ENCODE measurements at places on chromosomes 1 and 21.
A peak's percentile ranks its signal among the peaks of the same experiment; 100 is the strongest.

DNA sequence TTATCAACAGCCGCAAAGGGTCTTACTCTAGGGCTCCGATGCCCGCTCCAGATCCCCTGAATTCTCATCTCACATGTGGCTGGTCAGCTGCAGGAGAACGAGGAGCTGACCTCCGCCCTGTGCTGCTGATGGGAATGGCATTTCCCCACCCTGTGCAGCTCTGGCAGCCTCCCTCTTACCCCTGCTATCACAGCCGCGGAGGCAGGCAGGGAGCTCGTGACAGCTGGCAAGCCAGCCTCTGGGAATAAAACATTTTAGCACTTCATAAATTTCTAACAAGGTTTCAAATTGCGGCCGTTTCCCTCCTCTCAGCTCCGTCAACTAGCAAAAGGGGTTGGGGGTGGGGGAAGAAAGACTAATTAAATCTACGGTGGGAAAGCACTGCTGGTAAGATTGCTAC is 81.1 kb downstream of the DSCAM start:
- no peak for DNase-seq

DNA sequence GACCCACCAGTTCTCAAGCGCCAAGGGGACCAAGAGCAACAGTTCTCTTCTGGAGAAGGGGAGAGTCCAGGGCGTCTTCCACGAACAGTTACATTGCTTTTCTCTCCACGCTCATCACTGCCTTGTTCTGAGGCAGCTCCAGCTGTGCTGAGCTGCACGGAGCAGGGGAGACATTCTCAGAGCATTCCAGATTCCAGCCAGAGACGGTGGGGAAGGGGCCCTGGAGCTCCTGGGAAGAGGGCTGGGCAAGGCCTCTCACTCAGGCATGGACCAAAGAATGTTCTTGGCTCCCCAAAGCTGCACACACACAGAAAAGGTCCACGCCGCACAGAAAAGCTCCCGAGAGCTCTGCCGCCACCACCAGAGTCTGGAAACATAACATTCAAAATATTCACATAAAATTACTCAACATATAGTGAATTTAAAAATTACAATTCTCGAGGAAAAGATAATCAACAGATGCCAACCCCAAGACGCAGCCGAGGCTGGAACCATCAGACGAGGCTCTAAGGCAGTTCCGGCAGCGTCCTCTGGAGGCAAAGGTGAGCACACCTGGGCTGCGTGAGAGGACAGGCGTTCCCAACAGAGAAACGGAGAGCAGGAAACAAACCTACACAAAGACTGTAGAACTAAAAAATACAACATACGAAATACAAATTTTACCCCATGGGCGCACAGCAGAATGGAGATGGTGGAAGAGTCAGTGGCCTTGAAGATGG is 40.5 kb downstream of the UBE2G2 start:
- no peak for DNase-seq

DNA sequence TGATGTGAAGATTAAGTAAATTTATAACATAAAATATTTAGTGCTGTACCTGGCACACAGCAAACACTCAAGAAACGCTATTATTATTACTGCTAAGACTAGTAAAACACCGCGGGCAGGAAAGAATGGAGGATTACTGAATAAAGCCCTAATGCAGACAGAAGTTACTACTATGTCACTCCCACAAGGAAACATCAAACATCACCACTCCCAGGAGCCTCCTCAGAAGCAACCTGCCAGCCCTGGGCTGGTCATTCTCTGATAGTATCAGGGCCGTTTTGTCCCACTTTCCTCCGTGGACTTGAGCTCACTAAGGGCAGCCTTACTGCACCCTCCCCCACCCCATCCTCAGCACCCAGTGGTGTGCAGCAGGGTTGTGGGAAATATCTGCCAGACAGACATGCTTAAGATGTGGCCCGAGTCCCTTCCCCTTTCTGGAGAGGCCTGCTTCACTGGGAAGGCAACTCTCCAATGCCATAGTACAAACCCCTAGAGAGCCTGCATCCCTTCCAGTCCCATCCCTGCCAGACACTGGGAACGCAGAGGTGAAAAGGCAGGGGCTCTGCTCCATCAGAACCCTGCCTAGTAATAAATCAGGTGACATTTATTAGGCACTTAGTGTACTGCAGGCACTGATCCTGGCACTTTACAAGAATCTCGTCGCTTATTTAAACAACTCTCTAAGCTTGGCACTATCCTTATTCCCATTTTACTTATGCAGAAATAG is 41.7 kb upstream of the ECE1 start:
- DNase-seq = no peak

DNA sequence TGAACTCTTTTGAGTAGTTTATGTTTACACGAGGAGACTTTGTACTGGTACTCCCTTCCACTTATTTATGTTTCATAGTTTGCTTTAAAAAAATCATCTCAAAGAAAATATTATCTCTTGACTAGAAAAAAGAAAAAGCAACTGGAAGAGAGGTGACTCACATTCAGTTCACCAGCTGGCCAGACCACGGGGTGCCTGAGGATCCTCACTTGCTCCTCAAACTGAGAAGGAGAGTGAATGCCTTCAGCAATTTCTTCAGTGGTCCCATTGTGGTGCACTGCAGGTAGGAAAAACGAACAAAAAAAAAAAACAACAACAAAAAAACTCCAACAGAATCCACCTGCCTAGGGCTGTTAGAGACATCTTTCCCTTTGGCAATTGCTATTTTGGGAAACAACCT is 102.9 kb downstream of the PTPRC start:
- DNase-seq = peak; percentile 22

- no peak for DNase-seq
Observed at GRCh38 chr1:45552331-45552730, 1.7 kb downstream of the AKR1A1 start.

DNA sequence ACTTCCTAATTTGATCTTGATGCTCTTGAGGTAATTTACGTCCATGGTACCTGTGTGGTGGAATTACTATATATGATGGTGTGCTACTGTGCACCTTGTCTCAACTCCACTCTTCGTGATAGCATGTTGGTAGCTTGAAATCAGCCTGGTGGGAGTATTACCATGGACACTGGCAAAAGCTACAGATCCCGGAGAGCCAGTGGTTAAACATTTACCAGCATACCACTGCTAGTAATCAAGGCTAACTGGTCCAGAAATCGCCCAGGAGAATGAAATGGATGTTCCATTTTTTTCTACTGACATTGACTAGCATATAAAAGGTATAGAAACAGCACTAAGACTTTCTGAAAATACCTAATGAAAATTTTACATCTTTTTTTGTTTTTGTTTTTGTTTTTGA is 30.6 kb downstream of the ELK4 start:
- no peak for DNase-seq

- no peak for DNase-seq
Observed at GRCh38 chr1:175679981-175680652, 63.3 kb downstream of the TNR start.

GRCh38 chr21:42051788-42052187 is 19.3 kb upstream of the UMODL1 start:
- DNase-seq = no peak

DNA sequence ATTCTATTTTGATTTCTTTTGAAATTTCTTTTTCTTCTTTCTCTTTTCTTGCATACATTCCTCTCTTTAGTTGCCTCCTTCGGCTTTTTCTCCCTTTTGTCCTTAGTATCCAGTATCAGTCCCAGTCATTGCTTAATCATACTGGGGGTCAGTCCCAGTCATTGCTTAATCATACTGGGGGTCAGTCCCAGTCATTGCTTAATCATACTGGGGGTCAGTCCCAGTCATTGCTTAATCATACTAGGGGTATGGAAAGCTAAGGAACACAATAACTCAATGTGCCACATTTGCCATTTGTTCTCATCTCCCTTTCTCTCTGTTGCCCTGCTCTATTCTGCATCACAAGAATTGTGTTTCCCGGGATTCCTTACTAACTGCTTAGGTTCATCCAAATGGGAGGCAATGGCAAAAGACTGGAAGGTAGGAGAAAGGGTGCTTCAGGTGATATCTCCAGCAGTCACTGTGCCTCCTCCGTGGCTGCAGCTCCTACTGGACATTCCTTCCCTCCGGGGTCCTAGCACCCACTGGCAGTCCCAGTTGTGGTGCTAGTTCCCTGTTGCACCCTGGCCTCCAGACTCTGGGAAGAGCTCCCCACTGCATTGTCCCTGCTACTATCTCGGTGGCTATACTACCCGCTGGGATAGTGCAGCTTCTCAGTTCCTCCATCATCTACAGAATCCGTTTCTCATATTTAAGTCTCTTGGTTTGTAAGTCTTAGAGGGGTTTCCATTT is 32.6 kb upstream of the LAMC1 start:
- DNase-seq = peak; percentile 36

DNA sequence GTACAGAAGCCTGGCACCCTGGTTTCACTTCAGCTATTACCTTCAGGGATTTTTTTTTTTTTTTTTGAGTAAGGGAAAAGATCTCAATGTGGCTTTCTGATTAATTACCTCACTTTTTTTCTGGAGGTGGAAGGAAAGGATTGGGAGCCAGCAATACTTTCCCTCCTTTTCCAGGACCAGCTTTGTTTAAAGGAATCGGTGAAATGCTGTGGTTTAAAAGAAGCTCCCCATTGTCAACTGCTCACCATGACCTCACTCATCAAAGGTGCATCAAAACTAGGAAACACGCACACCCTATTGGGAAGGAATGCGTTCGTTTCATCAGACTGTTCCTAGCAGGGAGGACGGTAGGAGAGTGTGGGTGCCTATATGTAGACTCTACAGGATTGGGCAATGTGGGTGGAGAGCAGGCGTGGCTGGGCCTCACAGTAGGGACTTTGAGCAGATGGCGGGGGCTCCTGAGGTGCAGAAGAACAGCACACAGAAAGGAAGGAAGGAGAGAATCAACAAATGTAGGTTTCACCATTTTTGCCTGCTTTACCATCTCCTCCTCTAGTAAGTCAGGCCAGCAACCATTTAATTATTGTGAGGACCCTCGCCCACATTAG is 13.0 kb downstream of the PHGDH start:
- DNase-seq = no peak

DNA sequence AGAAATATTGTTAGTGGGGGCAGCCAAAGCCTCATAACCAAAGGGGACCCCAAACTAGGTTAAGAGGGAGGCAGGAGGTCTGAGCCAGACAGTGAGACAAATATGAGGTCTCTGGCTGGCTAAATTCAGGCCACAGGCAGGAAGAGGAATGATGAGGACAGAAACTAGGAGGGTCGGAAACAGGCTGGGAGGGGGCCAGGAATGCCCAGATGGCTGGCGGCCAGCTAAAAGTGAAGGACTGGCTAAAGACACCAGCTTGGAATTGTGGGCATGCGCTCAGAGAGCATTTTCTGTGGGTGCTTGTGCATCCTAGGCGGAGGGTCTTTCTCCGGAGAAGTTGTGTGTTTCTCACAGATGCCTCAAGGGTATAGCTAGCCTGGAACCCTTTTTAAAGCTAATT is 77.0 kb downstream of the PGM1 start:
- DNase-seq = no peak

DNA sequence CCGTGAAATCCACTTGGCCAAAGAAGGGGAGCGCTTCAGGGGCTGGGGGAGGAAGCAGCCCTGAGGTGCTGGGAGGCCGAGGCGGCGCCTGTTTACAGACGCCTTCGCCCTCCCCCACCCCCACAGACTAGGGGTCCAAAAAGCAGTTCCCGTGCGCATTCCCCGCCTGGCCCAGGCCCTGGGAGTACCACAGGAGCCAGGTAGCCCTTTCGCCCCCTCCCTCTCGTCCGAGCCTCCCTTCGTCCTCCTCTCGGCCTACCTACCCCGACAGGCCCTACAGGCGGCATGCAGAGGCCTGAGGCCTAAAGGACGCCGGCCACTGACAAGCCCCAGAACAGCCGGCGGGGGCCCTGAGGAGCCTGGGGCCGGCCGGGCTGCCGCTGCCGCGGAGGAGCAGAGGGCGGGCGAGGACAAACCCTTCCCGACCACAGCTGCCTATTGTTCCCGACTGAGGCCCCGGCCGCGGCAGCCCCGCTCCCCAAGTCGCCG is 522 bp downstream of the RC3H1 start:
- DNase-seq = peak; percentile 64
